T-helper 1 cell (primary cell): ENCODE measurements at places on chromosomes 1 and 21.

- no peak for DNase-seq
Observed at GRCh38 chr1:159921700-159922504, 3.4 kb downstream of the TAGLN2 start.

GRCh38 chr1:70360321-70360720 is 5.8 kb upstream of the ANKRD13C start:
- no peak for DNase-seq

GRCh38 chr1:105172788-105173187 is 1423.1 kb downstream of the AMY1C start:
- DNase-seq = no peak

DNA sequence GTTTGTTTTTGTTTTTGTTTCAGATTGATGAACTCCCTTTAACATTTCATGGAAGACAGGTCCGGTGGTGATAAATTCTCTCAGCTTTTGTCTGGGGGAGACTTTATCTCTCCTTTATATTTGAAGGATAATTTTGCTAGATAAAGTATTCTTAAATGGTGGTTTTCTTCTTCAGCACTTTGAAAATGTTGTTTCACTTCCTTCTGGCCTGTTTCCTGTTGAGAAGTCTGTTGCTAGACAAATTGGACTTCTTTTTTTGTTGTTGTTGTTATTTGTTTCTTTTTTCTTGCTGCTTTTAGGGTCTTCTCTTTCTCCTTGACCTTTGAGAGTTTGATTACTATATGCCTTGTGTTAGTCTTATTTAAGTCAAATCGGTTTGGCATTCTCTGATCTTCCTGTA is 50.8 kb downstream of the CRP start:
- no peak for DNase-seq

- no peak for DNase-seq
Observed at GRCh38 chr1:112057736-112058135, 68.3 kb upstream of the KCND3 start.

- DNase-seq = no peak
Observed at GRCh38 chr1:208149776-208150514, 94.2 kb downstream of the PLXNA2 start.

- DNase-seq = no peak
Observed at GRCh38 chr1:161070761-161071160, 1.1 kb upstream of the ARHGAP30 start.

GRCh38 chr1:235054936-235055335 is 73.7 kb downstream of the TOMM20 start:
- DNase-seq = no peak

DNA sequence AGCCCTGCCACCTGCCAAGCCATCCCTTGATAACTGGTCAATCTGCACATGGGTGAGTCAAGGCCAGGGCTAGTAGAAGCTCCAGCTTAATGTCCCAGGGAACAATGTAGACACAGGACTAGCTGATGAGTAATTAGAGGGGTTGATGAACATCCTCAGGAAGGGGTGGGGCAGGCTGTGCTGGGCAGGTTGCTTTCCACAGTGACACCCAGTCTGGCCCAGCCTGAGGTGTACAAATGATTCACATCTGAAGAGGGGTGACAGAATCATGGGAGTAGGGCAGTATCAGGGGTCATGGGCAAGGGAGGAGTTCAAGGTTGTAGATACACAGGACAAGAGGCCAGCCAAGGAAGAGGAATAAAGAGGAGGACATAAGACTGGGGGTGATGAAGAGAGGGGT is 4.3 kb downstream of the LPAR3 start:
- DNase-seq = peak; percentile 16

GRCh38 chr21:45999581-46000181 is 18.1 kb downstream of the COL6A1 start:
- DNase-seq = no peak

GRCh38 chr1:114355240-114355639 is 155.8 kb downstream of the TRIM33 start:
- DNase-seq = no peak

DNA sequence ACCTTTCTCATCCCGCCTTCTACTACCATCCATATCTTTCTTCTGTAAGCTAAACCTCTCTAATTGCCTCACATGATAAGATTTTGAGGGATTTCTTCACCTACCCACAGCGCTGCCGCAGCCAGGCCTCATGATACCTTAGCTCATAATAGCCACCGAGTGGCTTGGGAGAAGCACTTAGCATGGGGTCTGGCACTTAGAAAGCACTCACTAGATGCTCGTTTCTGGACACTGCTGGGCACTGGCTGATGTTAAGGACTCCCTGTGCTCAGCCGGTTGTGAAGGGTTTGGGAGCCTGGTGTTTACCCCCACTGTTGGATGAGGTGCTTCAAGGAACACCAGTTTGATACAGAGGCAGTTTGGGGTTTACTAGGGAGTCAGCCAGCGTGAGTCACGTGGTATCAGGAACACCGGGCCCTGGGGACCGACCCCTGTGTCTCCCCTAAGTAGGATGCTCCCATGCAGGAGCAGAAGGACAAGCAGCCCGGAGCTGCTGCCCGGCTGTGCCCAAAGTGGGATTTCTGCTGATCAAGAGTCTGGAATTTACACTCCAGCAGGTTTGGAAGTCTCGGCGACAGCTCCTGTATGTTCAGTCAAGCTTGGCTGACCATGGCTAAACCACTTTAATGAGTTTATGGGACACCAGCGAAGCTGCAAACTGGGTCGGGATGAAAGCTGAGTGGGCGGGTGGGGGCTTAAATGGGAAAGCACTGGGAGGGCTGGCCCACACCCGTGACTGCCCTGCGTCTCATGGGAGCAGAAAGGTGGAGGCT is 63.3 kb downstream of the GALNT2 start:
- DNase-seq = no peak

- no peak for DNase-seq
Observed at GRCh38 chr1:210657806-210658205, 329.1 kb downstream of the HHAT start.

DNA sequence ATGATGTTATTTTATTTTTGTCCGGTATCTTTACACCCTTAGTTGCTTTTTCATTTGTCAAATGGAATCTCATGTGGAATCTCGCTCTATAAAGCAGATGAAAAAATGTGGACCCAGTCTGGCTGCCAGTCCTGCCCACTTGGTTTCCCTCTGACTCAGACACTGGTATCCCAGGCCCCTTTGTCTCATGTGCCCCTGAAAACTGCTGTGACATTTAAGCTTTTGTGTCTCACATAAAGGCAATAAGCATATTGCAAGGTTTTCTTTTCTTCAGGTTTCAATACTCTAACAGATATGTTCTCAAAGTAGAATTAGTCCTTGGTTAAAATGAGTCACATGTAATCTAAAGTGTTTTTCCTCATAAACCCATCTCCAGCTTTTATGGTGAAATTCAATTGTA is 183.3 kb downstream of the ST6GALNAC3 start:
- DNase-seq = no peak

DNA sequence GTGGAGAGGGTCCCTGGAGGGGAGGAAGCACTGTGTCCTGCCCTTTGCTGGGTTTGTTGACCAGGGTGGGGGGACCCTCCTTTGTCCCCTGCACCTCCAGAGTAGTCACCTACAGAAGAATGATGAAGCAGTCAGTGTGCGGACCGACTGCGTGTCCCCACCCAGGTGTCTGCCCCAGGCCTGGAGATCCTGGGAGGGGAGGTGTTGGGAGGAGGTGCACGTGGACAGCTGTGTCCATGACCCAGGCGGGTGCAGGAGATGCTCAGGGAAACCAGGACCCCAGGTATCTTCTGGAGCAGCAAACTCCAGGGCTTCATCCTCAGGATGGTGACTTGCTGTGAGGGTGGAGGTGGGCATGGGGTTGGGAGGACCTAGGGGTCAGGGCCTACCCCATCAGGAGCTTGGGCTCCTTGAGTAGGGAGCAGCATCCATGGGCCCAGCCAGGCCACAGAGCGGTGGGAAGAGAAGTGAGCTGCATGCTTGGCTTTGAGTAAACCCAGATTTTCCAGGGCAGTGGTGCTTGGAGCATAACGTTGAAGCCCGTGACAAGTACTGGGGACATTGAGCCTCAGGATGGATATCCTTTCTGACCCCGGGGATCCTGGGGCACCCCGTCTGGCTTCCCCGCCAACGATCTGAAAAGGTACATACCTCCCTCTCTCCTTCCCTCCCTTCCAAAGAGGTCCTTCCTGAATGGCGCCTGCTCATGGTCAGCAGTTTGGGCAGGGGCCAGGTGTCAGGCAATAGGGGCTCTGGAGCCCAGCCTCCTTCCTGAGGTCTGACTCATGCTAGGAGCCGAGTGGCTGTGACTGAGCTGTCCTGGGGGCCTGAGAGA is 13.7 kb downstream of the ACTRT2 start:
- no peak for DNase-seq

- no peak for DNase-seq
Observed at GRCh38 chr21:25929856-25930520, 195.2 kb downstream of the GABPA start.

DNA sequence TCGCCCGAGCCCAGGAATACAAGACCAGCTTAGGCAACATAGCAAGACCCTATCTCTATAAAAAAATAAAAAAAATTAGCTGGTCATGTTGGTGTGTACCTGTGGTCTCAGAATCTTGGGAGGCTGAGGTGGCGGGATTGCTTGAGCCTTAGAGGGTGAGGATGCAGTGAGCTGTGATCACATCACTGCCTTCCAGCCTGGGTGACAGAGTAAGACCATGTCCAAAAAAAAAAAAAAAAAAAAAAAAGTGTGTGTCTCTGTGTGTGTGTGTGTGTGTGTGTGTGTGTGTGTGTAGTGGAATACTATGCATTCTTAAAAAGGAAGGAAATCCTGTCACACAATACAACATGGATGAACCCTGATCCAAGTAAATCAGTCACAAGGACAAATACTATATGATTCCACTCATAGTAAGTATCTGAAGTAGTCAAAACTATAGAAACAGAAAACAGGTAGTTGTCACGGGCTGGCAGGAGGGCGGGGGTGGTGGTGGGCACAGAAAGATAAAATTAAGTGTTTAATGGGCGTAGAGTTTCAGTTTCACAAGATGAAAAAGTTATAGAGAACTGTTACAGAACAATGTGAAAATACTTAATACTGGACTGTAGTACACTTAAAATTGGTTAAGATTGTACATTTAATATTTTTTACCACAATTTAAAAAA is 47.8 kb downstream of the SELENOF start:
- DNase-seq = no peak

DNA sequence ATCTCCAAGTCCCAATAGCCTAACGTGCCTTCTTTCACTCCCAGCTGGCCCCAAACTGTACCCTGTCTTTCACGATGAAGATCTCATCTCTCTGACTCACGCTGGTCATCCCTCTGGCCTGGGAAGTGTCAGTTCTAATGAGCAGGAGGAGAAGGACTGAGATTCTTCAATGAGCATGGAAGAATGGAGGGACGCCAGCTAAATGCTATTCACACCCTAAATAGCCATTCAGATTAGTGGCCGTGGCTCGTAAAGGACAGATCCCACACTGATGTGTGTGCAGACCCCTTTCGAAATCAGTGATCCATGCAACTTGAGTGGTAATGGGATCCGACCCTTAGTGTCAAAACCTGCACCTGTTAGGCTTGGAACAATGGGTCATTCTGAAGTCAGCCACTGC is 75.9 kb upstream of the SMYD2 start:
- no peak for DNase-seq

- peak; percentile 45 for DNase-seq
Observed at GRCh38 chr21:46550116-46550941, 54.6 kb downstream of the S100B start.

DNA sequence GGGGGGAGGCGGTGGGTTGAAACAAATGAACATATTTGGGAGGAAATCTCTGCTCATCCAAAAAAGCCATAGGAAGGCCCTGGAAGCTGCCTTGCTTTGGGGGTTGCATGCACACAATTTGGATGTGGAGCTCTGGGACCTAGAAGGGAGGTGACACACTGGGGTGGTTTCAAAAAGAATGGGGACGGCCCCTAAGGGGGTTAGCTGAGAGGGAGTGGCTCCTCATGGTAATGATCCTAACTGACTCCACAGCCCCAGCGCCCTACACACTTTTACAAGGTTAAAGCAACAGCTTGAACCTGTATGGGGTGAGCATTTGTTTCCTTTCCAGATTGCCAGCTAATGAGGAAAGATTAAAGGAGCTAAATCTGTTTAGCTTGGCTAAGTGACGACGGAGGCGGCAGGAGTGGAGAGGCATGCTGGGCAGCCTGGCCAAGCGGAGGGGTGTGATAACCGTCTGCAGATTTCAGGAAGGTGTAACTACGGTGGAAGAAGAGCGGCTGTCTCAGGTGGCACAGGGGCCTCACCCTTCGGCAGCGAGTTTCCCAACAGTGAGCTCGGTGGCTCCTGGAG is 107.3 kb downstream of the RNF220 start:
- DNase-seq = no peak

DNA sequence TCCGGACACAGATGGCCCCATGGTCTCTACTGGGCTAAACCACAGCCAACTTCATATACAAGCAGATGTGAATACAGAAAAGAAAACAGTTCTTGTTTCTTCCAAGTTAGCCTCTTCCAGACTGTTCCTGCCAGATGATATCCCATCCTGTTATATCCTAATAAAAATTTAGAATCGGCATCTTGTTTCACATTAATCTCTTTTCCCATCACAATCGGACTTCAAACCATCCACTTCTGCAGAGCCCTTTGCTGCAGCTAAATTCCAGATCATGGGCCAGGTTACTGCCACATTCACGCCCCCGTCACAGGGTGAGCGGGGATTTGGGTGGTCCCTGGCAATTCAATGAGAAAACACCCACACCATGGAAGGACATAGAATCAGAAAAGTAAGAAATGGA is 57.2 kb downstream of the NPHP4 start:
- DNase-seq = no peak

DNA sequence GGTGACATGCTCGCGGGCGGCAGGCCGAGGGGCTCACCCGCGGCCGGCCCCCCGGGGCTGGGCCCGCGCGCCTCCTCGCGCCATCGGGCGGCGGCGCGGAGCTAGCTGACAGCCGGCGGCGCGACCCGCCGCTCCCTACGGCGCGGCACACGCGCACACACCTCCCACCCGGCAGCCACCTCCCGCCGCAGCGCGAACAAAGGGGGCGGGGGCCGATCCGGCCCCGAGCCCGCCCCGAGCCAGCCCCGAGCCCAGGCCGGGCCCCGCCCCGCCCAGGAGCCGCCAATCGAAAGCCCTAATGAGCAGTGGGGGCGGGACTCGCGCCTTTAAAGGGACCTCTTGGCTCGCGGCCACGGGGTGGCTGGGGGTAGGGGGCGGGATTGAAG is at the start of gene KIF21B:
Gene KIF21B (minus strand): TSS at position 198 of the 386 bp plus-strand sequence. CDS start 331 bp downstream, outside the sequence.
- DNase-seq = peak; percentile 90

- no peak for DNase-seq
Observed at GRCh38 chr1:56837244-56837939, 17.2 kb upstream of the C8A start.

DNA sequence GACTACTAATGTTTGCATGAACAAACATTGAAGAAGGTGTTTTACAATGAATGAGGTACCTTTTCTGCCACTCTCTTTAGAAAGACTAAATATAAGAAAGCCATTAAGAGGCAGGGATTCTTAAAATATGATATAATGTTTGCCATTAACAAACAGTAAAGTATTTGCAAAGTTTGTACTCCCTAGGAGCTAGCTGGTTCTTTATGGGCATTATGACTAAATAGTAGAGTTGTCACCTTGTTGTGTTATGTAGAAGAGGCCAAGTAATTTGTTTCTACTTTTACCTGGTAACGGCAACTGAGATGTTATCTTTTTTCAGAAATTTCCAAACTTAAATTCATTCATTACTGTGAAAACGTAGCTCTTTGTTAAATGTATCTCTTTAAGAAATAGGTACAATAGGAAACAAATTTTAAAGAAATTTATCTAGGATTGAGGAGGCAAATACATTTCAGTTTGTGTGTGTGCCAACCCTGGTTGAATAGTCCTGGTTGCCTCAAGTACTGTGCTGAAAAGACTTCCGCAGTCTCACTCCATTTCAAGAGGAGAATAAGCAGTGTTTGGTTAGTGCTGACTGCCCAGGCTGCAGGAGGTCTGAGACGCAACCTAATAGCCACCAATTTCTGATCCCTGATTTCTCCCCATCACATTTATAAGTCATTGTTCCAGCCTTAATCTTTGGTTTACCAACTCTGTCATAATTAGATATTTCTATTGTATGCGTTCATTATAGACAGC is 52.1 kb downstream of the WDR3 start:
- no peak for DNase-seq
